ENCODE measurements at places on chromosomes 11 and 22.

DNA sequence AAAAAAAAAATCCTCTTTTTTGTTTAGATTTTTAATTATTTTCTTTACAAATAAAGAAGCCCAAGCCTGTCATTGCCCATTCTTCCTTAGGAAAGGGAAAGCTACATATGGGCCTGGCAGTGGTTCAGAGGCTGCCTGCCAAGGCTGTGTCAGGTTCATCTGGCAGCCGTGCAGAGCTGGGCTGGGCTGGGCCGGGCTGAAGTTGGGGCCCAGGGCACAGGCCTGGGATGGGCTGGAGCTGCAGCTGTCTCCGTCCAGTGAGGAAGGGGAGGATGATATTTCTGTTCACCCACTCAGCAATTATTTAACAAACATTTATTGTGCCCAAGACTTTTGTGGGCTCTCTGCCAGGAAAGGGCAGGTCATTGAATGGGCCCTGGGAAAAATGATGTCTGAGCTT lies 4.6 kb downstream of the PRR5L start:
- no peak for DNase-seq

- DNase-seq = no peak
Observed at GRCh38 chr11:47270331-47271271, 668 bp downstream of the MADD start.

DNA sequence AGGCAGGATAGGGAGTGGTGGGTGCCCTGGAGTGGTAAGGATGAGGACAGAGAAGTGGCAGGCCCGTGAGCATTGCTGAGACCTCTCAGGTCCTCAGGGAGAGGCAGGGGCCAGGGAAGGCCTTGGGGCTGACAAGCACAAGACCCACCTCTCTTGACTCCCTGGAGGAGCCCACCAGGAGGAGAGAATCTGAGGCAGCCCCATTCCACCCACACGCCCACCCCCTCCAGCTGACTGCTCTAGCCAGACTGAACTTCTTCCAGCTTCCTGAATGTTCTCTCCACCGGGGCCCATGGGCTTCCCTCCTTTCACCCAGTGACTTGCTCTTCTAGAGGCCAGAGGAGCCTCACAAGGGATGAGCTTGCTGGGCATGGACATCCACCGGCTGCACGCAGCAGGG lies 1403.0 kb downstream of the BRD1 start:
- DNase-seq = no peak

DNA sequence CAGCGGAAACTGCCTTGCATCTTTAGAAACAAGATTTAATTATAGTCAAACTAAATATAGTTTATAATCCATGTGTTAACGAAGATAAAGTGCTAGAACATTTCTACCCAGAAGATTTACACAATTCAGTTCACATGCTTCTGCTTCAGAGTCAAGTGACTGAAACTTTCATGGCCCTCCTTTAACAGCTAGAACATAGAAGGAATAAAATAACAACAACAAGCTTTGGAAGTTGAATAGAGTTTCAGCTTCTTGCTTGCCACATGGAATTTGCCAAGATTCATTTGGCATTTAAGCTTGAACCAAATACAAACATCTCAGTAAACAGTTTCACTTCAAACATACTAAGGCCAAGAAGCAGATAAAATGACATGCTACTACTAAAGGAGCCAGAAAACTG lies 676.3 kb upstream of the ANO3 start:
- DNase-seq = no peak

- no peak for DNase-seq
Observed at GRCh38 chr11:44223238-44223637, 86.7 kb downstream of the ALX4 start.

DNA sequence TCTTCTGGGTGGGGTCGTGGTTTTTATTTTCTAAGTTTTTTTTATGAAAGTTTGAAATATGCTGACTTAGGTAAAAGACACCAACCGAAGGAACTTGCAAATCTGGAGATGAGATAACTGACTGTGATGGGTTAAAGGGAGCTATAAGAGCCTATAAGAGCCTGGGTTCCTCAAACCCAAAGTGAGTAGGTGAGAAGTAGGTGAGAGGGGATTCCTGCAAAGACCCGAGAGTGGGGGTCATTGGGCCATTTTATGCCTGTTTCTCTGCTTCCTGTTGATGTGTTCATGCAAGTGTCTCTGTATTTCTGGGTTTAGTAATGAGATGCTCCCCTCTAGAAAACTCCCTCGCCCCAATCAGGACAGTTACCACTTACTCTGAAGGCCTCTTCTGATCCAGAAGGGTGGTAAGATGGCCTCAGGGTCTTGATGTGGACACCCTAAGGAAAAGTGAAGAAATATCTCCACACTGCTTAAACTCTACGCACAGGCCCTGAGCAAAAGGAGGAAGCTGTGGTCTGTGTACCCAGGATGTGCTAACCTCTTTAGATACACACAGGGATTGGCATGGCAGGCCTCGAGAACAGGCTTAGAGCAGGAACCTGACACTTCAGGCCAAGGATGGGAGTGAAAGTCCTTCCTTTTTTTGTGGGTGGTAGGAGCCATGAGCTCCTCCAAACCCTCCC lies 1.8 kb downstream of the FLI1 start:
- peak; percentile 35 for DNase-seq

- peak; percentile 78 for DNase-seq
Observed at GRCh38 chr11:123640677-123641494, 13.5 kb downstream of the SCN3B start.

GRCh38 chr11:121310908-121311307 lies 18.3 kb downstream of the SC5D start:
- no peak for DNase-seq

- DNase-seq = no peak
Observed at GRCh38 chr11:115984228-115984627, 480.0 kb upstream of the CADM1 start.

DNA sequence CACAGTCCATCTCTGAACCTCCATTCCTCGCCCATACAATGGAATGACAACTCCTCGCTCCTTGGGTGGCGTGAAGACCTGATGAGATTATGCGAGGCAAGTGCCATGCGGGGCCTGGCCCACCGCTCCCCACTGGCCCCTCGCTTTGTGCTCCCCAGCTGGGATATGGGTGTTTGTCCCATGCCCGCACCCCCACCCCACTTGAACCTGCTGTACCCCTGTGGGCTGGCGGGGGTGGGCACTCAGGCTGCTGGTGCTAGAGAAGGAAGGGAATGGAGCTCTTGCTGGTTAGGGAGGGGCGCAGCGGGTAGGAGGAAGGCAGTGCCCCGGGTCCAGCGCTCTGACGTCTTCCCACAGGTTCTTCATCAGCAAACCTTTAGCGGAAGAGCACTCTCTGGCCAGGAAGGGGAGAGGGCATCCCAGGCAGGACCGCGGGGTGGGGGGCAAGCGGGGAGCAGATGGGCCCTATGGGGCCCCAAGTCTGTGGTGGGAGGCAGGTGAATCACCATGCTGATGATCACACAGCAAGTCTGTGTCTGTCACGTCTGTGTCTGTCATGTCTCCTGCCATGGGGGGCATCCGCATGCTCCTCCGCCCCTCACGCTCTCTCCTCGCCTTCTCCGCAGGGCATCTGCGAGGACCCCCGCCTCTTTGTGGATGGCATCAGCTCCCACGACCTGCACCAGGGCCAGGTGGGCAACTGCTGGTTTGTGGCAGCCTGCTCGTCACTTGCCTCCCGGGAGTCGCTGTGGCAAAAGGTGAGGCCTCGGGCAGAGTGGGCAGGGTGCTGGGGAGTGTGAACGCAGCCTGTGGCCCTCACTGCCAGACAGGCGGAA lies 9.4 kb upstream of the OMP start:
- DNase-seq = no peak

DNA sequence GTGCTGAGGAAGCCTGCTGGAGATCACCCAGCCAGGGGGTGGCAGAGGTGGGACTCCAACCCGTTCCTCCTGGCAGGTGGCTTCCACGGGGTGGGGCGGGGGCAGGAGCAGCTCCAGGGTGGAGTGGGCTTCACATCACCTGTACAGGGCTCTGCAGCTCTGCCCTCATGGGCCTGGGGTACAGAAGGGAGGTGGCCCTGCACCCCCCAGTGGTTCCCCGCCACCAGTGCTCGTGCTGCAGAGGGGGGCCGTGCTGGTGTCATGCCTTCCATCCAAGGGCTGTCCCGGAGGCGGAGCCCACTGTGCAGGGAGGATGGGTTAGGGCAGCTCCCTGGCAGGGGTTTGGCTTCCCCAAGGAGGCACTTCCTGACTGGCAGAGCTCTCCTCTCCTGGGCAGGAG lies 76.4 kb upstream of the SHISAL1 start:
- no peak for DNase-seq
